ENCODE measurements at places on chromosomes 3 and 15.

- no peak overlapping the region for H3K4me3 ChIP-seq
- H3K27ac ChIP-seq = no peak overlapping the region
- DNase-seq = no peak
- peaks cover 55% of the 10 kb centered on the region for H3K27me3 ChIP-seq
- H3K4me1 ChIP-seq = peaks cover 15% of the 10 kb centered on the region
These were observed 222.8 kb upstream of the IL12A start for GRCh38 chr3:159765860-159766294.

DNA sequence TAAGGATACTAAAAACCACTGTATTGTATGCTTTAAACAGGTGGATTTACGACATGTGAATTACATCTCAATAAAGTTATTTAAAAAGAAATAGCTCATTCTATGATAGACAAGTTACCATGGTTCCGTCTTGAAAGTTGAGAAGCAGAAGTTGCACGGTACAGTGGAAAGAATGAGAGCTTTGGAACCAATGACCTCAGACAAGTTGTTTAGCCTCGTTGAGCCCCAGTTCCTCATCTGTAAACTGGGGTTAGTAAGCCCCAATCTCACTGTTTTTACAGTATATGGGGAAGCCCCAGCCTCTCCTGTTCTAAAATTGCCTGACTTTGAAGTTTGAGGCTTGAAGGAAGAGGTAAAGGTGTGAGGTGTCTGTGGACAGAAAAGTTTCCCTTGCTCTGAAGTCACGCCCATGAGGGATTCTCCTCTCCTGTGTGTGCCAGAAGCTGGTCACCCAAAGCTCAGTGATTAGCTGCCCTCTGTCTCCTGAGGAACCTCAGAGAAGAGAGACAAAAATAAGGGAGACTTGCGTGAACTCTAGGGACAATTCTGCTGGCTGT, 10.0 kb downstream of the CRYGS start:
- H3K27ac ChIP-seq = no peak overlapping the region
- no peak overlapping the region for H3K4me3 ChIP-seq
- H3K27me3 ChIP-seq = no peaks in the 10 kb centered on the region
- no peaks in the 10 kb centered on the region for H3K36me3 ChIP-seq
- peak; percentile 31 for DNase-seq
- H3K4me1 ChIP-seq = peaks cover 26% of the 10 kb centered on the region

- no peaks in the 10 kb centered on the region for H3K36me3 ChIP-seq
- H3K4me1 ChIP-seq = no peaks in the 10 kb centered on the region
- no peaks in the 10 kb centered on the region for H3K27me3 ChIP-seq
- no peak overlapping the region for H3K4me3 ChIP-seq
- no peak for DNase-seq
- H3K27ac ChIP-seq = no peak overlapping the region
These were observed 81.5 kb downstream of the STRIT1 start for GRCh38 chr3:155211940-155212339.

- no peak overlapping the region for H3K27ac ChIP-seq
- H3K4me3 ChIP-seq = no peak overlapping the region
- no peaks in the 10 kb centered on the region for H3K4me1 ChIP-seq
- H3K36me3 ChIP-seq = peaks cover 4% of the 10 kb centered on the region
- H3K27me3 ChIP-seq = peaks cover 5% of the 10 kb centered on the region
- no peak for DNase-seq
These were observed 61.4 kb downstream of the WHAMM start for GRCh38 chr15:82870727-82871320.

DNA sequence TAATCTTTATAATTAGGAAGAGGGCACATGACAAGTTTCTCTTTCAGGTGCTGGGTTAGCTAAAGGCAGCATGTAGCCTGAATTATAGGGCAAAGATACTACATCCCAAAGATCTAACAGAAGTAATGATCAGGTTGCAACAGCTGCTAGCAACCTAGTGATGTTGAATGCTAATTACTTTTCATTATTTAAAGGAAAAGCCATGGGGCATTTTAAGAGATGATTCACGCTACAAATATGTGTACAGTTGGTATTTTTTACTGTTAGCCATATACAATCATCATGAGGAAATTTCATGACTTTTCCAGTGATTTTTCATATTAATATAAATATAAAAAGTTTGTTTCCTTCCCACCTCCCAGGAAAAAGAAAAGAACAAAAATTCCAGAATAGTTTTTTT, 43.0 kb downstream of the NEK10 start:
- no peak overlapping the region for H3K27ac ChIP-seq
- no peaks in the 10 kb centered on the region for H3K27me3 ChIP-seq
- DNase-seq = no peak
- H3K4me1 ChIP-seq = peaks cover 3% of the 10 kb centered on the region
- no peak overlapping the region for H3K4me3 ChIP-seq

- DNase-seq = no peak
- H3K27ac ChIP-seq = no peak overlapping the region
- H3K36me3 ChIP-seq = no peaks in the 10 kb centered on the region
- no peaks in the 10 kb centered on the region for H3K4me1 ChIP-seq
- H3K4me3 ChIP-seq = no peak overlapping the region
- no peaks in the 10 kb centered on the region for H3K27me3 ChIP-seq
These were observed 552.2 kb upstream of the SUCLG2 start for GRCh38 chr3:68206524-68207117.

GRCh38 chr3:148911592-148911991, 46.5 kb downstream of the CPA3 start:
- H3K4me3 ChIP-seq = no peak overlapping the region
- no peak for DNase-seq
- H3K27ac ChIP-seq = no peak overlapping the region
- peaks cover 1% of the 10 kb centered on the region for H3K27me3 ChIP-seq
- H3K36me3 ChIP-seq = no peaks in the 10 kb centered on the region

DNA sequence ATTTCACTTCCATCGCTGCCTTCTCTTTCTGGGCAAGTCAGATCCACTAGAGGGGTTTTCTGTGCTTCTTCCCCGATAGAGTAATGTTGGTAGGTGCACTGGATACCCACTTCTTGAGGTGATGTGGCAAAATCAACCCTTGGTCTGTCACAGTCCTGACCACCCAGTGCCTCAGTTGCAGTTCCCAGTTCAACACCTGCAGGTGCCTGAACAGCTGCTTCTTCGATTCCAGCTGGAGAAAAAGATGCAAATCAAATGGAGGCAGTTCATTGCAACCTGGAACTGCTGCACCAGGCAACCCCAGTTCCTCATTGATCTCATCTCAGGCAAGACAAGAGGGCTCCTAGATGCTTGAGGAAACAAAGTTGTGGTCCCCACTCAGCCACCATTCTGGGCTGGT, 186.6 kb downstream of the UBE2E2 start:
- DNase-seq = no peak
- no peaks in the 10 kb centered on the region for H3K36me3 ChIP-seq
- H3K27me3 ChIP-seq = no peaks in the 10 kb centered on the region
- no peak overlapping the region for H3K27ac ChIP-seq
- no peaks in the 10 kb centered on the region for H3K4me1 ChIP-seq

- no peaks in the 10 kb centered on the region for H3K27me3 ChIP-seq
- DNase-seq = peak; percentile 60
- H3K4me3 ChIP-seq = peak overlapping the region; percentile 68
- peaks cover 19% of the 10 kb centered on the region for H3K36me3 ChIP-seq
- peak overlapping the region; percentile 100 for H3K27ac ChIP-seq
These were observed 4.8 kb upstream of the CSK start for GRCh38 chr15:74776821-74777768.

DNA sequence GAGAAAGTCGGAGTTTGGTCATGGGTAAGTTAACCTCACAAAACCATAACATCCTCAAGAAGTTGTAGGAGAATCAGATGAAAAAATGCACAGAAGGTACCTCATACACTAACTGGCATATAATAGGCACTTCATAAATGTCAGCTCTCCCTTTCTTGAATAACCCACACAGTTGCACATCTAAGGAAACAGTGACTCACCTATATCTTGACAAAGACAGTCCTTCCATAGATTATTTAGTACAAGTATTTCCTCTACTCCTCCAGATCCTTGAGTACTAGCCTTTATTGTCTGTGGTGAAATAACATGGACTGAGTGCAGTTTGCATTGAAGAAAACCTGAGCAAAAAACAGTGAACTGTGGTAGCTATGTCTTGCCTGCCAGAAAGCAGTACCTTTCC, 46.6 kb downstream of the MAGI1 start:
- no peak overlapping the region for H3K4me3 ChIP-seq
- no peaks in the 10 kb centered on the region for H3K36me3 ChIP-seq
- H3K27me3 ChIP-seq = no peaks in the 10 kb centered on the region
- no peak for DNase-seq
- H3K27ac ChIP-seq = no peak overlapping the region

DNA sequence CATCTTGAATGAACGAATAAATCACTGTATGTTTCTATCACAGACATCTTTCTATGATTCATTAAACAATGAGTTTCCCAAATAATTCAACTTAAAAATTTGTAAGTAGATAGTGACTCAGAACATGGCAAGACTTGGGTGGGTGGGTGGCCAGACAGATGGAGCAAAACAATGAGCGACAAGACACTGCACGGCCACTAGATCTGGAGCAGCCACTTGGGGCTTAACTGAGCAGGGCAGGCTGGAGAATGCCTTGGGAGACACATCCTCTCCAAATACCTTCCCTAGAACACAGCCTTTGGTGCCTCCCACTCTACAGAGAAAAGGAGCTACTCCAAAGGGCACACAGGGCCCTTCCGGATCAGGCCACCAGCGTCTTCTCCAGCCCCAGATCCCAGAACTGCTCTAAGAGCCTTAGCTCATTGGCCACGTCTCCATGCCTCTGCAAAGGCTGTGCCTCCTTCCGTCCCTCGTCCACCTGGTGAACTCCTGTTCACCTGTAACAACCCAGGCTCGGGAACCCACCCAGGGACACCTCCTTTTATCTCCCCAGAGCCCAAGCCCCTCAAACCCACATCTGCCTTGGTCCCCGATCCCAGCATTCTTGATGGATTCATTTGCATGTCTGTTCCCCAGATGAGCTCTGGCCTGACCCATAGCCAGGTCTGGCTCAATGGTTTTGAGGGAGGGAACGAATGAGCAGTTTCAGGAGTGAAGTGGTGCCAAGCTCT, 134.9 kb upstream of the IQSEC1 start:
- H3K4me1 ChIP-seq = no peaks in the 10 kb centered on the region
- DNase-seq = no peak
- H3K27me3 ChIP-seq = peaks cover 42% of the 10 kb centered on the region
- no peak overlapping the region for H3K4me3 ChIP-seq
- H3K36me3 ChIP-seq = no peaks in the 10 kb centered on the region

GRCh38 chr3:27657404-27657803, 64.7 kb downstream of the EOMES start:
- DNase-seq = no peak
- peaks cover 3% of the 10 kb centered on the region for H3K36me3 ChIP-seq
- H3K27me3 ChIP-seq = no peaks in the 10 kb centered on the region
- peaks cover 16% of the 10 kb centered on the region for H3K4me1 ChIP-seq

GRCh38 chr15:62099094-62099601, 32.4 kb downstream of the C2CD4A start:
- no peak overlapping the region for H3K27ac ChIP-seq
- no peak for DNase-seq
- H3K4me1 ChIP-seq = no peaks in the 10 kb centered on the region

DNA sequence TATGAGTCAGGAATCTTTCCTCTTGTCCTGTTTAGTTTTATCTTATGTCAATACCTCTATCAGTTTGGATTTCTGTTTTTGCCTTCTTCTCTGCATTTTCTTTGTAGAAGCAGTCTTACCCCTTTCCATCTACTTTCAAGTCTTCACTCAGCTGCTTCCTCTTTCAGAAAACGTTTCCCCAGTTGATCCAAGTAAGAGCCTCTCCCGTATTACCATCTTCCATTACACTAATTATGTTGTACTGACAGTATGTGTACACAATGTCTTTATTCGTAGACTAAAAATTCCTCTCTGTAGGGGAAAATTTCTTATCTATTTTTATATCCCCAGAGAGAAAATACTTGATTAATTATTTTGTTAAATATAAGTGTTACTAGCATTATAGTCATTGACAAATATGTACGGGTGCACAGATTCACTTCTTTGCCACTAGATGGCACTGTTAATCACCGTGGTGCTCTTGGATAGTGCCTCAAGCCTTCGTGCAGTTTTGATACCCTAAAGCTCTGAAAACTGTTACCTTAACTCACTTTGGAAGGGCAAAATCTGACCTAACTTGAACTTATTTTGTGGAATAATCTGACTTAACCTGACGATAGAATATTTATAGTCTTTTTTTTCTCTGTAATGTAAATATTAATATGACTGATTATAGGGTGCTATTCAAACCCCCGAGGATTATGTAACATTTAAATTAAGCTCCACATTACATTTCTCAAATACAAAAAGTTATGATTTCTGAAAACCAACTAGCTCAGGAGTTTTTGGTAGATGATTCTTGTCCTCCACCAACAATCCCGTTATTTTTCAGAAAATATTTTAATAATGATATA, 74.2 kb upstream of the POU1F1 start:
- H3K36me3 ChIP-seq = no peaks in the 10 kb centered on the region
- no peak overlapping the region for H3K4me3 ChIP-seq
- no peak overlapping the region for H3K27ac ChIP-seq
- H3K4me1 ChIP-seq = no peaks in the 10 kb centered on the region
- DNase-seq = no peak

GRCh38 chr3:73121669-73122331, 60.3 kb downstream of the EBLN2 start:
- H3K4me1 ChIP-seq = no peaks in the 10 kb centered on the region
- no peak for DNase-seq
- no peak overlapping the region for H3K27ac ChIP-seq
- H3K4me3 ChIP-seq = no peak overlapping the region
- peaks cover 6% of the 10 kb centered on the region for H3K27me3 ChIP-seq

GRCh38 chr3:194320744-194321243, 30.3 kb downstream of the CPN2 start:
- peaks cover 17% of the 10 kb centered on the region for H3K36me3 ChIP-seq
- peaks cover 22% of the 10 kb centered on the region for H3K4me1 ChIP-seq
- no peak overlapping the region for H3K27ac ChIP-seq
- DNase-seq = no peak
- H3K27me3 ChIP-seq = peaks cover 41% of the 10 kb centered on the region

- no peak for DNase-seq
- H3K27ac ChIP-seq = no peak overlapping the region
- H3K27me3 ChIP-seq = no peaks in the 10 kb centered on the region
- H3K4me1 ChIP-seq = peaks cover 63% of the 10 kb centered on the region
These were observed 176.9 kb downstream of the TNIK start for GRCh38 chr3:171283183-171283847.

DNA sequence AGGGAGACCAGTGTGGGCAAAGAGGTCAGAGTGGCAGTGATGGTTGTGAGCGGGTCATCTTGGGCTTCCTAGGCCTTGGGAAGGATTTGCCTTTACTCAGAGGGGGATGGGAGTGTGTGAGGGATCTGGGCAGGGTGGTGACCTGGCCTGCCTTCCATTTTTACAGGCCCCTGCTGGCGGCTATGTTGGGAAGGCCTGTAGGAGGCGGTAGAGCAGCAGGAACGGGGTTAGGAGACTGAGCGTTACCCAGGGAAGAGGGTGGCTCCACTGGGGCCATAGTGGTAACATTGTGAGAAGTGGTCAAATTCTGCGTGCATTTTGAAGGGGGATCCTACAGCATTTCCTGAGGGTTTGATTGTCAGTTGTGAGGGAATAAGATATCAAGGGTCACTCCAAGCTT, 307.3 kb upstream of the CTDSPL start:
- H3K4me3 ChIP-seq = no peak overlapping the region
- no peak overlapping the region for H3K27ac ChIP-seq
- H3K27me3 ChIP-seq = peaks cover 1% of the 10 kb centered on the region
- DNase-seq = no peak
